ENCODE measurements at places on chromosomes 11 and 22.

- no peak for DNase-seq
Observed at GRCh38 chr22:44439356-44440223, 58.4 kb downstream of the RTL6 start.

GRCh38 chr11:104846216-104846615 is 52.0 kb downstream of the CASP12 start:
- no peak for DNase-seq

GRCh38 chr11:116545912-116546311 is 226.9 kb downstream of the BUD13 start:
- no peak for DNase-seq

- no peak for DNase-seq
Observed at GRCh38 chr22:37254209-37254866, 10.3 kb upstream of the RAC2 start.

DNA sequence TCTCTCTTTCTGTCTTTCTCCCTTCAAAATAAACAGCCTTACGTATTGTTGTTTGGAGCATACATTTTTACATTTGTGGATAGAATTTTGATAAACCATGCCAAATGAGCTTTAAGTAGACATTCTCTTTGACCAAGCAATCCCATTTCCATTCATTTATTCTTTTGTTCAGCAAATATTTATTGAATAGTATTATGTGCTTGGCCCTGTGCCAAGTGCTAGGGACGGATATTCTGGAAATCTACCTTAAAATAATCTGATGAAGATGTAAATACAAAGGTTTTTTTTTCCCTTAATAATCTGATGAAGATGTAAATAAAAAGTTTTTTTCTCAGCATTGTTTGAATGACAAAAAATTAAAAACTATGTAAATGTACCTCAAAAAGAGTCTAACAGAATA is 2.1 kb downstream of the OLFML1 start:
- no peak for DNase-seq

DNA sequence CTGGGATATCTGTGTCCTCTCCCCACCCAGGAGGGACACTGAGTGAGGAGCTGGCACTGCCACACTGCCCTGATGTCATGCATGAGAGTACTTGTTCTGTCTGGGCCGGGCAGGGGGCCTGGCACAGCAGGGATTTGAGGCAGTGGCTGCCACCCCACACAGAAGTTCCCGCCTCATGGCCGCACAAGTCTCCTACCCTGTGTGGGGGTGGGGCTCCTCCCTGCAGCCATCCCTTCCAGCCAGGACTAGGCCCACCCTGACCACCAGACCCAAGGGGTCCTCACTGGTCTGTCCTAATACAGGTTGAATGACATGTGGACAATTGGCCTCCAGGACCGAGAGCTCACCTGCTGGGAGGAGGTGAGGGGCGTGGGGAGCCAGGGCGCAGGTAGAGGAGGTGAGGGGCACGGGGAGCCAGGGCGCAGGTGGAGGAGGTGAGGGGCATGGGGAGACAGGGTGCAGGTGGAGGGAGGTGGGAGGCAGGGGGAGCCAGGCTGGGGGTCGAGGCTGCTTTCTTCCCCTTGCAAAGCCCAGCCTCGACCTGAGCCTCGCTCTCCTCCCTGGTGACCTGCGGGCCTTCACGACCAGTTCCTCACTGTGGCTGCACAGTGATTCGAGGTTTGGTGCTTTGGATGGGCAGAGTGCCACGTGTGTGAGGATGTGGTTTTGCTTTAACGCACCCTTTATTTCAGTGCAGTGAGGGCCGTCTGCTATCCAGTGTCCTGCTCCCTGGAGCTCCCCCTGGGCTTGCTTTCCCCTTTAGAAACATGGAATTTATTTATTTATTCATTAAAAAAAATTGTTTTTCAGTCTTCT is 7.4 kb downstream of the LZTR1 start:
- DNase-seq: no peak

Measured in NCI-H526 (cell line).